Activated naive CD4-positive, alpha-beta T cell treated with anti-CD3 and anti-CD28 coated beads, Interleukin-2, amount 50 U/mL, for 72 hours (primary cell): ENCODE measurements at places on chromosomes 3 and 15. TPM values are rescaled to one million over a fixed set of nuclear protein-coding genes. Genes with fewer than 3 reads are reported as not detected.
A peak's percentile ranks its signal among the peaks of the same experiment; 100 is the strongest.

DNA sequence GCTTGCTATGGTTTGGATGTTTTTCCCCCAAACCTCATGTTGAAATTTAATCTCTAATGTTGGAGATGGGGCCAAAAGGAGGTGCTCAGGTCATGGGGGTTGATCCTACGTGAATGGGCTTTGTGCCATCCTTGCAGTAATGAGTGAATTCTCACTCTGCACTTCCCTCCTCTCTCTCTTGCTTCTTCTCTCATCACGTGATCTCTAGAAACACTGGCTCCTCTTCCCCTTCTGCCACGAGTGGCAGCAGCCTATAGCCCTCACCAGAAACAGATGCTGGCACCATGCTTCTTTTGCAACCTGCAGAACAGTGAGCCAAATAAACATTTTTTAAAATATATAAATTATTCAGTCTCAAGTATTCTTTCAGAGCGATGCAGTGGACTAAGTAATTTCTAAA, 13.3 kb upstream of the PLSCR1 start:
- DNase-seq, result no peak

- no peak for DNase-seq
Observed at GRCh38 chr3:13415236-13415986, 4.7 kb downstream of the NUP210 start.

STARD9 gene
- 6.5 TPM for total RNA-seq

DNA sequence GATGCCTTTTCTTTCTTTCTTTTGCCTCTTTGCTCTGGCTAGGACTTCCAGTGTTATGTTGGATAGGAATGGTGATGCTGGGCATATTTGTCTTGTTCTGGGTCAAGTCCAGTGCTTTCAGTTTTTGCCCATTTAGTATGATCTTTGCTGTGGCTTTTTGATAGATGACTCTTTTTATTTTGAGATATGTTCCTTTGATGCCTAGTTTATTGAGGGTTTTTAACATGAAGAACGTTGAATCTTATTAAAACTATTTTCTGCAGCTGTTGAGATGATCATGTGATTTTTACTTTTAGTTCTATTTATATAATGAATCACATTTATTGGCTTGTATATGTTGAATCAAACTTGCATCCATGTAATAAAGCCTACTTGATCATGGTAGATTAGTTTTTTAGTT, 363.8 kb upstream of the RASGRP1 start:
- DNase-seq, result no peak

GRCh38 chr3:48247401-48247811, 6.5 kb downstream of the ZNF589 start:
- DNase-seq, result no peak

DNA sequence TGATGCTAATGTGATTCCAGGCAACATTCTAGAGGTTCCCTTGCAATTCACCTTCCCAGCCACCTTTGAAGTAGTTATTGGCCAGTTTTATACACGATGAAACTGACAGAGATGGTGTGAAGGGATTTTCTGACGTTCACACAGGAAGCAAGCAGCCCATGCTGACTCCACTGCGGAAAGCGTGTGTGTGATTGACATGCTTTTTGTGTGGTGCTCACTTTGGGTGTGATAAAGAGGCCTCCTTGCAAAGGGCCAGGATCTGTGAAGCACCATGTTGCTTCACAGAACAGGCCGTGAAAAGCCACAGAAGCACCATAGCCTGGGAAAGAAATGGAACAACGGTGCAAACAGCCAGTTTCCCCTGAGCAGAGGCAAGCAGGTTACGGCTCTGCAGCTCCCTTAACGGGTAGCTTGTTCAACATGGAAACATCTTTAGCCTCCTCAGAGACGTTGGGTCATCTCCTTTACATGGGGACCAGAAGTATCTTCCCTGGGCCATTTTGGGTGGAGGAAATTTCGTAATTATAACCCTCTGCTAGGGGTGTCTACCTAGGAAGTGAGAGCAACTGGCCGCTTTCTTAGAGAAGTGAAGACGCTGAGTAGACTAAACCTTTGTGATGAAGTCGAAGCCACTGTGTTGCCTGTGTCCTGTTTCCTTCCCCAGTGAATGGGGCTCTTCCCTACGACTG, 108.5 kb downstream of the APBA2 start:
- DNase-seq, result peak; percentile 32

DNA sequence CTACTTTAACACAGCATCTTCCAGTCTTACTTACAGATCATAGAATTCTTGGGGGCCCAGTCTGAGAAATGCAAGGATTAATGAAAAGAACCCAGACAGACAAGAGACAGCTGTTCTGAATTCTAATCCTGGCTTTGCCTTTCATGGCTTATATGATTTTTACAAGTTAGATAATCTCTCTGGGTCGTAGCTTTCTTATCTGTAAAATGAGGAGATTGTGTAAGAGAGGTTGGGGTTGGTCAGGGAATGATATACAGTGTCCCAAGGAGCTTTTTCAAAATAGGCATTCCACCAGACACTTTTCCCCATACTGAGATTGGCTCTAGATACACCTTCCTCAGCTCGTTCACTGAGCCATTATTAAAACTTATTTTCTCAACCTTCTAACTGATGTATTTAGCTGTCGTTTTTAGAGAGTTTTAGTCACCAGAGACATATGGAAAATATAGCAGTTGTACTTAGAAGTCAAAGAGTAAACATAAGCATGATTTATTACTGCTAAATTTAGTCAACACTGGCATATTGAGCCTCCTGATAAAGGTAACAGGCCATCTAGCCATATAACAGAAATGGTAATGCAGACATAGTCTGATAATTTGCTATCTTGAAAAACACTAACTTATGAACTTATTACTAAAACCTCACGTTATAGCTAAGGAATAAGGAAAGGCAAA, 163.0 kb upstream of the MLF1 start:
- DNase-seq, result no peak

- DNase-seq, result no peak
Observed at GRCh38 chr3:40996382-40996781, 202.9 kb upstream of the CTNNB1 start.

DNA sequence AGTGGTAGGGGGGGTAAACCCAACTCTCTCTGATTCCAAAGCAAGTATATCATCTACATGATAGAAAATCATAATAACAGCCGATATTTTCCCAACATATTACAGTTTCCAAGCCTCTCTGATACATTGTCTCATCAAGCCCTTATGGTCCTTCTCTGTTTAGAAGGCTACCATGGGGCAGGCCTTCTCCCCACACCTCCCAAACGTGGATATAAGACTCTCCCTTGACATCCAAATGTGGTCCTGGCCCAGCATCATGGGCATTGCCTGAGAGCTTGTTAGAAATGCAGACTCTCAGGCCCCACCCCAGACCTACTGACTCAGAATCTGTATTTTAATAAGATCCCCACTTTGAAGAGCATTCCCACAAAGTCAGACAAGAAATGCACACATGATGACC, 17.7 kb upstream of the CCR9 start:
- no peak for DNase-seq

- DNase-seq, result no peak
Observed at GRCh38 chr3:108947855-108948254, 5.8 kb downstream of the GUCA1C start.

RBP2 gene
- total RNA-seq, result not detected

DNA sequence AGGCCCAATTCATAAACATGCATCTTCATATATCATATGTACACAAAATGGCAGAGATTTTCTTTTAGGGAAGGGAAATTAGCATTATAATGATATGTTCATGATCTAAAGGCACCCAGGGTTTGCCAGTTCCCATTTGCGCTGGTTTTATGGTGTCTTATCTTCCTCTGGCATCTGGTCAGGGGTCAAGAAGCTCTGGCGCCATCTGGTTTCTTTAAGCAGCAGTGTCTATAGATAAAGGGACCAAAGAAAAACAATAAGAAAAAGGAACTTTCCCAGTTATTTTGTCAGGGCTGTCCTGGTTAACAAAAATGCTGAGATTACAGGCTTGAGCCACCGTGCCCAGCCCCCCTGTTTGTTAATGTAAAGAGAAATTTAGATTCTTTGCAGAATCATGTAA, 3.3 kb upstream of the DCP1A start:
- DNase-seq, result no peak

DNA sequence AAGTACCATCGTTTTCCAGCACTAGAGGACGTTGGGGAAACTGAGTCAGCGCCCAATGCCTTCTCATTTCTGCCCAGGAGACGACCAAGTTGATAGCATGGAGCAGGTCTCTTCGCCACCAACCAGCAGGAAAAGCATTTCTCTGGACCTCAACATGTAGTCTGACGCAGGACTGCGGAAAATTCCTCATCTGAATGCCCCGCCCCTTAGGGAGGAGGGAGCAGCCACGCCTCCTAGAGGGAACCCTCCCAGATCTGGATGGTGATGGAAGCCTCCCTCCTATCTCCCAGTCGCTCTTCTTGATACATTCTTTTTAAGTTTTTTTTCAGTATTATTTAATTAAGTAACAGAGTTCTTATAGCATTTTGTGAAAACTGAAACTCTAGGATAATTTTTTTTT, 17.4 kb upstream of the MINDY4B start:
- DNase-seq, result no peak

CFAP44 gene
- 10.2 TPM for total RNA-seq

- no peak for DNase-seq
Observed at GRCh38 chr3:73576999-73577461, 47.7 kb downstream of the PDZRN3 start.

- no peak for DNase-seq
Observed at GRCh38 chr3:140093742-140094141, 158.8 kb downstream of the CLSTN2 start.
